ENCODE measurements at places on chromosomes 2 and 18.

- DNase-seq = no peak
These were observed 26.7 kb downstream of the KCTD1 start for GRCh38 chr18:26521617-26522016.

- no peak for DNase-seq
These were observed 25.2 kb downstream of the EPB41L5 start for GRCh38 chr2:120037995-120038541.

- no peak for DNase-seq
These were observed 98.0 kb downstream of the MARCHF4 start for GRCh38 chr2:216274194-216274840.

- DNase-seq = no peak
These were observed 766 bp downstream of the MFF start for GRCh38 chr2:227325839-227326195.

DNA sequence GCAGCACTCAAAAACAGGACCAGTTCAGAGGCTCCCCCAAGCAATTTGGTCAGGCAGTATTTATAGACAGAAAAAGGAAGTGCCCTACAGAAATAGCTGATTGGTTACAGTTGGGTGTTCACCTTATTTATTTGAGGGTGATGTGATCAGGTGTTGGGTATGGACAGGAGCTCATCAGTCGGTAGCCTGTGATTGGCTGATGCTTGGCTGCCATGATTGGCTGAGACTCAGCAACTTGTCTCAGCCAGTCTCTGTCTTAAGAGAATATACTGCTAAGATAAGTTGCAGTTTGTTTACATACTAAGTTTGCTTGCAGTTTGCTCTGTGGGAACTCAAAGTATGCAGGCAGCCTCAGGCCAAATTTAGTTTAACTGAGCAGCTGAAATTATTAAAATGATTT, 9.4 kb downstream of the ABCG8 start:
- DNase-seq = no peak

DNA sequence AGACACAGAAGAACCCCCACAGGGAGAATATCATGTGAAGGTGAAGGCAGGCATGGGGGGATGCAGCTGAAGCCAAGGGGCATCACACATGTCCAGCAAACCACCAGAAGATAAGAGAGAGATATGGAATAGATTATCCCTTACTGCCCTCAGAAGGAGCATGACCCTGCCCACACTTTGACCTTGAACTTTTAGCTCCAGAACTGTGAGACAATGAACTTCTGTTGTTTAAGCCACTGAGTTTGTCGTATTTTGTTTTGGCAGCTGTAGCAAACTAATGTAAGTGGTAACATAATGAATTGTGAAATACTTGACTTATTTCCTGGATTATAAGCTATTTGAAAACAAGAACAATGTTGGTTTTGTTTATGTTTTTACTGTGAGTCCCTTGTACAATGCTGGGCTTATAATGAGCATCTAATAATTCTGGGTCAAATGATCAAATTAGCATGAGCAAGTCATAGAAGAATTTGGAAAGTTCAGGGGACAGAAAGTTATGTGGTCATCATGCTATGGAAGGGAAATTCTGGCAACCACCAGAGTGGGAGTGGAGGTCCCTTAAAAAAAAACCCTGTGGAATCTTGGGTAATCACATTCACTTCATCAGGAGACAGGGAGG, 541.0 kb upstream of the KLHL29 start:
- DNase-seq = no peak

GRCh38 chr2:159712929-159713420, 669 bp downstream of the MARCHF7 start:
- no peak for DNase-seq

- no peak for DNase-seq
These were observed 149.7 kb upstream of the KLHL29 start for GRCh38 chr2:23235292-23235691.

DNA sequence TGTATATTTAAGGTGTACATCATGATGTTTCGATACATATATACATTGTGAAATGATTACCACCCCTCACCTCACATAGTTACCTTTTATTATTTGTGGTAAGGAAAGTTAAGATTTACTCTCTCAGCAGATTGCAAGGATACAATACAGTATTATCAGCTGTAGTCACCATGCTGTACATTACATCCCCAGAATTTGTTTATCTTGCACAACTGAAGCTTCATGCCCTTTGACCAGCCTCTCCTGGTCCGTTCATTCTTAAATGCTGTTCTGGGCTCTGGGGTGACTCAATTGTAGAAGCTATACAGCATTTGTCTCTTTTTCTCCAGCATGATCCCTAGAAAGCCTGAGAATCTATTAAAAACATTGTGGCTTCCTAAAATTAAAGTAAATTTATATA, 90.8 kb downstream of the PTPRM start:
- DNase-seq = no peak

DNA sequence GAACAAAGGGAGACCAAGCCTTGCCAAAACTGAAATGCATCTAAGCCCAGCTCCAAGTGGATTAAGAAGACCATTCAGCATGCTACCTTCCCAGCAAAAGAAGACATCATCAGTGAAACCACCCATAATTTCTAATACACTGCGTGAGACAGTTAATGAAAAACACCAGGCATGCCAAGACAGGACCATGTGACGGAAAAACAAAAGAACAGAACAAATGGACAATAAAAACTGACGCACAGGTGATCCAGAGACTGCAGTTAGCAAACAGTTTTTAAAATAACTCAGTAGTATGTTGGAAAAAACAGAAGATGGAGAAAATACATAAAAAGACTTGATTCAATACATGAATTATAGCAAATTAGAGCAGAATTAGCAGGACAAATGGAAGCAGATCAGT, 15.3 kb downstream of the FAM168B start:
- DNase-seq = no peak

DNA sequence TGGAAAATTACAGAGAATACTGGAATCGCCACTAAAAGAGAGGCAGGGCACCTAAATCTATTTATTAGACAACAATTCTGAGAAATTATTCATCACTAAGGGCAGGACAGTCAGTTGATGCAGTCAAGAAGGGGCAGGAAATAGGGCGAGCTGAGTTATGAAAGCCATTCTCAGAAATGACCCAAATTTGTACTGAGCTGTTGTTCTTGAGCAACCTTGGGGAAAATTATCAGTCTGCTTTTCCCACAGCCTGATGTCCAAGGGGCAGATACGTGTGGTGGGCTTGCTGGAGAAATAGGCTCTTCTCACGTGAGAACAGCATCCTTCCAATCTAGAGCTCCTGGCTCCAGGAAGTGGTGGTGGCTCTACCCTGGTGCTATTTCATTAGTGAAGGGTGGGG, 38.6 kb downstream of the STON1 start:
- no peak for DNase-seq

DNA sequence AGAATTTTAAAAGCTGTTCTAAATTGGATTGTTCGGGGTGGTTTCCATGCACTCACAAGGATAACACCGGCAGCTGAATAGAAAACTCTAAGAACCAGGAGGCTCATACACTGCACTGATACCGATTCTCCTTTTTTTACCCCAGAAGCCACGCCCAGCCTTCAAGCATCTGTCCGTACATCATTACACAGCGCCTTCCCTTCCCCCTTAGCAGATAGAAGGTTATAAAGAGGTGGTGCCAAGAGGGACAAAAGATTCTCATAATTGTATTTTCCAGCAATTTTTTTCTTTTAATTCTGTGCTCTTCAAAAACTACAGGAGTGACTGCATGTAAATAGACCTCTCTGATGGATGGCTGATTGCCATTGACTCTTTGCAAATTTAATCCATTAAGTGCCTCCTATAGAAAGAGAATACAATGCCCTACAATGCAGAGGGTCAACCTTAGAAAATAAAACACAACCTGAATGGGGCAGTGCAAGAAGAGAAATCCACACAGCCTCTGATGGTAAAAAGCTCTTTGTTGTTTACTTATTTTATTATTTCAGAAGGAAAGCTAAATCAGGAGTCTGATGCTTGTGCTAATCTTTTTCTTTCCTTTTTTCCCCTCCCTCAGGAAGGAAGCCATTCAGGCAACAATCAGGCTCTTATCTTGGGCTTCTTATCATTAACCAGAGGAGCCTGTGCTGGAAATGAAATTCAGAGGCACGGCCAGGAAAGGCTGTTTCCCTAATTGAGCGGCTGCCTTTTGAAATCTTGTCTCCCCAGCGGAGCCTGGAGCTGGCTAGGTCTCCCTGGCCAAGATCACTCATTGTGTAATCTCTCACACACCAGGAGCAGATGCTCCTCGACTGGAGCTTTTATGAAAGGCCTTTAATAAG, 198.9 kb upstream of the NABP1 start:
- DNase-seq = no peak

GRCh38 chr2:215002500-215002899, 135.9 kb downstream of the ABCA12 start:
- no peak for DNase-seq

GRCh38 chr2:121203591-121204249, 81.3 kb downstream of the TFCP2L1 start:
- no peak for DNase-seq

- no peak for DNase-seq
These were observed 29.7 kb downstream of the TAF4B start for GRCh38 chr18:26255695-26256622.

DNA sequence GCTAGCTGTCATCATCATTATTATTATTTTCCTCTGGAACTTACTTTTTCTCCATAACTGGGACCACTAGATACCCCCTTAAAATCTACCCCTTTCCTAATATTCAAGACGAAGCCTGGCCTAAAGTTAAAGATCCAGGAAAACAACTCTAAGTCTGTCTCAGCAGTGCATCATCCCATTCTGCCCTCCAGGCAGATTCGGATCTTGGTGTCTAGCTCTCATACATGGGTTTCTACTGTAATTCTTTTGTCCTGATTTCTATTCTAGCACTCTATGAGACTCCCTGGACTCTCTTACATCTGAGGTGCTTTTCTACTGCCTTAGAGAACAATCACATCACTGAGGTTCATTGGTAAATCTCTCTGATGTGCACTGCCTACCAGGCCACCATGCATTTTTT, 35.5 kb downstream of the MAP2 start:
- DNase-seq = no peak

Data from renal cortex interstitium (tissue), 15 donors.